CD4-positive, alpha-beta T cell treated with Interleukin-21 for 1 hour (primary cell): ENCODE measurements at places on chromosomes 2 and 18.

GRCh38 chr2:208304157-208304556 is 38.1 kb downstream of the PIKFYVE start:
- DNase-seq: no peak

DNA sequence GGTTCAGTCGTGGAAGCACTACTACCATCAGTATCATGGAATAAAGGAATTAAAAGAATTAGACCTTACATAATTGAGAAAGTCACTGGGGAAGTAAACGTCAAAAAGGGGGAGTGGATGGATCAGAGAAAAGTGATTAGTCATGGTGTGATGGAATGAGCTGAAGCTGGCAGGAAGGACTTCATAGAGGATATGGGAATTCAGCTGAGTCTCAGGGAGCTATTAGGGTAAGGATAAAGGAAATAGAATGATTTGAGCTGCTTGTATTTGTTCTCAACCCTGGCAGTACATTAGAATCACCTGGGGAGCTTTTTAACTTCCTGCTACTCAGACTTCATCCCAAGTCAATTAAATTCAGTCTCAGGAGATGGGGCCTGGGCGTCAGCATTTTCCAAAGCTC is 53.4 kb upstream of the SETBP1 start:
- no peak for DNase-seq

DNA sequence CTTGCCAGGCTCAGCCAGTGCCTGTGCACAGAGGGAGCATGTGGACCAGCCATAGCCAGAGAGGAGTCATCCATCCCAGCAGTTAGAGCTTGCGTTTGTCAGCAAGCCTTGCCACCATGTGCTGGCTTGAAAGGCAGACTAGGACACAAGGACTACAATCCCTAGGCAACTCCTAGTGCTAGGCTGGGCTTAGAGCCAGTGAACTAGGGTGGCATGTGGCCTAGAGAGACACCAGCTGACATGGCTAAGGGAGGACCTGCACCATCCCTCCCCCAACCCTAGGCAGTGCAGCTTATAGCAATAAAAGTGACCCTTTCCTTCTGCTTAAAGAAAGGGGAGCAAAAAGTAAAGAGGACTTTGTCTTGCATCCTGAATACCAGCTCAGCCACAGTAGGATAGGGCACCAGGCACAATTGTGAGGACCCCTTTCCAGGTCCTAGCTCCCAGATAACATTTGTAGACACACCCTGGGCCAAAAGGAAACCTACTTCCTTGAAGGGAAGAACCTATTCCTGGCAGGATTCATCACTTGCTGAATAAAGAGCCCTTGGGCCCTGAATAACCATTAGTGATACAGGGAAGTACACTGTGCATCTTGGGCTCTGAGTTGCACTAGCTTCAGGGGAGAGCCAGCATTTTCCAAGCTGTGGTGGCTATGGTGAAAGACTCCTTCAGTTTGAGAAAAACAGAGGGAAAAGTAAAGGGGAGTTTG is 38.7 kb upstream of the UXS1 start:
- no peak for DNase-seq

DNA sequence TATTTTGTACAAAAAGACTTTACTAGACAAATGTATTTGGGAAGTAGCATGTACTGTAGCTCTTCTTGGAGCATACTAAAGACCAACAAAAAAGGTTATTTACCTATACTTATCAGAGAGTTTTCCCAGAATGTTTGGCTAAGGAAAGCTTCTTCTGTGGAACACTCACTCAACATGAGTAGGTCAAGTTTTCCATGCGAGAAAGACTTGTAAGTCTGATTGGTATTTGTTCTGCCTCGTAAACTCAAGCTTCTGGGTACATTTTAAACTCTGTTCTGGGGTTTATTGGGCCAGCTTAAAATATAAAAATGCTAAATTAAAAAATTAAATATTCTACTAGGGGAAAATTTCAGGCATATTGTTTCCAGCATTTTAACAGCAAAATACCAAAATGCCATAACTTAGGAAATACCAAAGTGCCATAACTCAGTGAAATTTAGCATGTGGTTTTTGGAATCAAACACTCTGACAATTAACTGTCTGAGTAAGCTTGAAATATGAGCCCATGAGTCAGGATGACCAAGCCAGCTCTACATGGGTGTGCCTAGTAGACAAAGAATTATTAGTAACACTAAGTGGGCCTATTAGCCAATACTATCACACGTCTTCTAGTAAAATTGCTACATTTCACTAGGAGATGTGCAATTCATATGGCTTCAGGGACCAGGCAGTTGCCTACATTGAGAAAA is 47.3 kb upstream of the SERPINE2 start:
- DNase-seq: no peak

DNA sequence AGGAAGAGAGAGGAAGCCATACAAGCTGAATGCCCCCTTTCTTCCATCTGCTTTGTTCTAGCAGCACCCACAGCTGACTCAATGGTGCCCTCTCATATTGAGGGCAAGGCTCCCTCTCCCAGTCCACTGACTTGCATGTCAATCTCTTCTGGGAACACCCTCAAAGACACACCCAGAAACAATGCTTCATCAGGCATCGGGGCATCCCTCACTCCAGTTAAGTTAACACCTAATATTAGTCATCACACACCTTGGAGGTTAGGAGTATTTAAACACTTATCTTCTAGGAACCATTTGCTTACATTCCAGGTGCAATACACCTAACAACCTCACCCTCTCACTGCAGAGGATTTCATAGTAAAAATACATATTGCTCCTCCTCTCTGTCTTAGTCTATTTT is 993.5 kb upstream of the DDX18 start:
- DNase-seq: no peak

- no peak for DNase-seq
Observed at GRCh38 chr2:141522048-141522447, 608.8 kb downstream of the LRP1B start.

GRCh38 chr2:79162132-79162531 is 2.6 kb upstream of the REG3A start:
- DNase-seq: no peak

DNA sequence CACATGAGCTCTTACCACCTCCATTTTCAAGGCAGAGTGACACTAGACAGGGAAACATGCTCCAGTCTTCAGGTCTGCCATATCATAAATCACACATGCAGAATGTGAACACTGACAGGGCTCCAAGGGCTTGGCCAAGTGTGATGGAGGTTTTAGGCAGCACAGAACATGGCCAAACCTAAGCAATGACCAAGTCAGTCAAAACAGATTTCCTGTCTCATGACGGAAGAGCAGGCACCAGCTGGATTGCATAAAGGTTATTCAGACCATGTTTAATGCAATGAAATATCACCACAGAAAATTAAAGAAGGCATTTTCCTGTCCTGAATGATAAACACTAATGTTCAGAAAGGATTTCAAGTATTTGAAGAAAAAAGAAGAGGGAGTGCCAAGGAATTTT is 72.5 kb downstream of the SUMO1 start:
- DNase-seq: no peak

- no peak for DNase-seq
Observed at GRCh38 chr18:55839343-55839742, 251.4 kb upstream of the TCF4 start.

DNA sequence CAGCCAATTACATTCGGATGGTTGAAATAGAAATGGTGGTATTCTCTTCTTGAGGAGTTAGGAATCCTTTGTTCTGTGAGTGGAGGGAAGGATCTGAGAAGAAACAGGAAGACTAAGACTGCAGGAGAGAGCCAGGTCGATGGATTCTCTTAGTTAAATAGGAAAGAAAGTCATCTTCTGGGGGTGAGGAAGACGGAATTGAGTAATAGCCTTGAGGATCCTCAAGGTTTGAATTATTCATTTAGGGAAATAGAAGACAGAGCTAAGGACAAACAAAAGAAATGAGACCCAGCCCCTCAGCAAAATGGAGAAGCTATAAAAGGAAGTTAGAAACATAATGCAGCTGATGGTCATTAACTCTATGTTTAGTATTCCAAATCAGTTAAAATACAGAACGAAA is 1.8 kb downstream of the LAPTM4A start:
- DNase-seq: no peak

- no peak for DNase-seq
Observed at GRCh38 chr2:85924522-85924921, 35.7 kb upstream of the ST3GAL5 start.

GRCh38 chr2:83063933-83064332 is 1395.1 kb downstream of the SUCLG1 start:
- DNase-seq: no peak

DNA sequence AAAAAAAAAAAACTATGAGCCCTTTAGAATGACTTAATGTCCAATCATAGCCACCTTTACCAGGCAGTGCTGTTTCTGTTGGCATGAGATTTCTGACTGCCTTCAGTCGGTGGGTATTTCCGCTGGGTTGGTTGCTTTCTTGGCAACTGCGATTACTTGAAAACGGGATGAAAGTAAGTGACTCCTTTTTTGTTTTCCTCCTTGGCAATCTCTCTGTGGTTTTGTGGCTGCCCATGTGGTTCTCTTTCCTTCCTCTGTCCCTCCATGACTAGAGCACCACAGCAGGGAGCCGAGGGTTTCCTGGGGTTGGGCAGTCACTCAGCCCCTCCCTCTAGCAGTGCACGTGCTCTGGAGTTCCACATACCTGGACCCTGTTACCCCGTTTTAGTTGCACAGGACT is 112.1 kb downstream of the KLHL29 start:
- peak; percentile 1 for DNase-seq

- no peak for DNase-seq
Observed at GRCh38 chr2:226691255-226691654, 108.4 kb downstream of the IRS1 start.

GRCh38 chr18:813172-814071 is 1.4 kb upstream of the YES1 start:
- DNase-seq: peak; percentile 76

DNA sequence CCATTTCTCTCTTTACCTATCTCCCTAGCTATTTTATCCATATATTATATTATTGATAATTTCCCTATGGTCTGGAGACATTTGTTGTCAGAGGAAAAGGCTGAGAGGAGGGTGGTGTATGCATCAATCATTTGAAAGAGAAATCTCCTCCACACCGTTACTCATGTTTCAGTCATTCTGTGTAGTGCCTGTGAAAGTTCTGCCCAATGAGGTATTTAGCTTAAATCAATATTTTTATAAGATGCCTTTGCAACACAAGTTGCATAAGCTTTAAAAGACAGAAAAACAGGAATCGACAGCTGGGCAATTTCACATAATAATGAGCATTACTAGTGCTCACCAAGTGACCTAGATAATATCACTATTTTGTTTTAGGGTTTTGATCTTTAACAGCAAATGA is 363.7 kb upstream of the FSIP2 start:
- no peak for DNase-seq

DNA sequence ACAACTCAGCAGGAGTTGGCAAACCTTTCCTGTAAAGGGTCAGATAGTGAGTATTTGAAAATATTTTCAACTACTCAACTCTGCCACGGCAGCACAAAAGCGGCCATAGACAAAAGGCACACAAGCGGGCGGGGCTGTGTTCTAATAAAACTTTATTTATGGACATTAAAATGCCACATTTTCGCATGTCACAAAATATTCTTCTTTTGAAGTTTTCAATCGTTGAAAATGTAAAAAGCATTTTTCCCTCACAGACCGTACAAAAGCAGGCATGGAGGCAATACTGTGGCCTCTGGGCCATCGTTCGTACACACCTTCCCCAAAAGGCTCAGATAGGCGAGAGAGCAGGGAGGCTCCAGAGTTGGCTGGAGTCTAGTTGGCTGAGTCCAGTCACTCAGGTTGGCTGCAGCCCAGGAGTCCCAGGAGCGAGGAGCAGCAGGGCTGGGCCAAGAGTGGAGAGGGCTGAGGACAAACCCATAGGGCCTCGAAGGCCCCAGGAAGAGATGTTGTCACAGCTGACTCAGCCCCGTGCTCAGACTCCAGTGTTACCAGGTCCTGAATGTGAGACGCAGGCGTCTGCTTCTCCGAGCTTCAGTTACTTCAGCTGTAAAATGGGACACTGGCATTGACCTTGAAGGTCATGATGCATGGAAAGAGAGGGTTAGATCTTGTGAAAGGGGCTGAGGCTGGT is 42.5 kb downstream of the SDC1 start:
- DNase-seq: no peak

DNA sequence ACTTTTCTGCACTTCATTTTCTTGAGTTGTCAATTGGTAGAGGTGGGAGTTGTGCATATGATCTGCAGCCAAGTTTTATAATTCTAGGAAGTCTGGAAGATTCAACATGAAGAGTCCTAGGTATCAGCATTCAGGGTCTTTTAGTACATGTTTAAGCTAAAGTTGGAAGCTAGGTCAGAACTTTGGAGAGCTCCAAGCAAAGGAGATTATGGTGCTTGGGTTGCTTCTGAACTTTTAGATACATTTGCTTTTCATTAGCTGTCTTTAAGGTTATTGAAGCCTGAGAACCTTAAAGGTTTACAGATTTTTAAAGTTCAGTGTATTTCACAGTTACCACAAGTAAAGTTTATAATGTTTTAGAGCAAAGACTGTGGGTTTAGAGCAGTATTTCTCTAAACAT is 85.5 kb downstream of the EPC2 start:
- DNase-seq: no peak

DNA sequence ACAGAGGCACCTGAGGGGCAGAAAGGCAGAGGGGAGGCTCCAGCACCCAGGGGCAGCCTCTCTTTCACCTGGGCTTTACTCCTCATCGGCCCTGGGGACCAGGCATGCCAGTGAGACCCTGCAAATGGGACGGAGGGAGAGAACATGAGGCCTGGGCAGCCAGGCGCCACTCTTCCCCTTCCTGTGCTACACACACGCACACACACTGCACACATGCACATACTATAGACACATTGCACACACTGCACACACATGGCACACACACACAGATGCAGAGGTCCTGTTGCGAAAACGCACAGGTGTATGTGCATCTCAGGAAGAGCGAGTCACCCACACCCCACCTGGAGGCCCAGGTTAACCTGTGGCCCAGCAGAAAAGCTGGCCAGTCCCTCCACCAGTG is 3.4 kb upstream of the RAB6D start:
- DNase-seq: no peak

DNA sequence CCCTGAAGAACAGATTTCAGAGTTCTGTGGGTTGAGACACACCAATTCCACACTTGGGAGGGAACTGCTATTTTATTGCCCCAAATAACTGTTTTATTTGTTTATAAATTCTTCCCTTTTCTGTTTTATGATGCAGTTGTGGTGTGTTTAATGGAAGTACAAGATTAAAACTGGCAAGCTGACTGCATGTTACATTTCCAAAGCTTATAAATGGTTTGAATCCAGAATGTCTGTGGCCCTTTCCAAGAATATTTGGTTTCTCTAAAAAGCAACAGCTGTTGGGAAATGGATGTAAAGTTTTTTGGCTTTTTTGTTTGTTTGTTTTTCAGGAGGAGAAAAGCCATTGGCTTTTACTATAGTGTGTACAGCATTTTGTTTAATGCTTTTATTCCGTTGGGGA is 234.5 kb downstream of the MTX2 start:
- no peak for DNase-seq

DNA sequence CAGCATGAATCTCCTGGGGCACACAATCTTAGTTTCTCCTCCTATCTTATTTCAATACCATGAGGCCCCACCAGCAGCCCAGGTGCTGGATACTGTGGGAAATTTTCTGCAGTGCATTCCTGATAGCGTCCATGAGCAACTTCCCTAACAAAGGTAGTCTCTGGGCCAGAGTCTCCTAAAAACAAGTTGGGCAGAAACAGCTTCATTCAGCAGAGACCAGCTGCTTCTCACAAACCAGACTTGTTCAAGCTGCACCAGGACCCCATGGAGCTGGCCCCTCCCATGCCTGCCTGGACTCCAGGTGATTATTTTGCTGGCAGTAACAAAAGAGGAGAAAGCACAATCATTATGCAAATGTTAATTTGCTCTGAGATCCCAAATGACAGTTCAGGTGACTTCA is 31.4 kb downstream of the MYO5B start:
- DNase-seq: no peak

- no peak for DNase-seq
Observed at GRCh38 chr2:71941726-71942525, 205.7 kb downstream of the CYP26B1 start.
